ENCODE measurements at places on chromosomes 4 and X. TPM values are rescaled to one million over a fixed set of nuclear protein-coding genes. Genes with fewer than 3 reads are reported as not detected.

DNA sequence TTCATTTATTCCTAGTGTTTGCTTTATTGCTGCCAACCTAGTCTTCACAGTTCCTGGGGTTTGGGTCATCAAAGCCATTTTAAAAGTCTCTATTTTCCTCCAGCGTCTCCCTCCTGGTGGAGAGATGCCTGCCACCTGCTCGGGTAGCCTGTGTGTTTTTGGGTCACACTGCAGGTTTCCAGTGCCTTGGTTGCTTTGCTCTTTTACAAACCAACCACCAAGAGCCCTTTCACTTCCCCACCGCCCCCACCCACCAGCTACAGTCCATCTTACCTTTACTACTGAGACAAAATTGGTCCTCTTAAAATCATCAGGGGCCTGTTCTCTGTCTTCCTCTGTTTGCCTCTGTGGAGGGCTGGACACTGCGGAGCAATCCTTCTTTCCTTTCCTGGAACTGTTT is 280.5 kb upstream of the GATB start:
- H3K4me3 ChIP-seq: no peak overlapping the region
- H3K27ac ChIP-seq: no peak overlapping the region
- no peaks in the 10 kb centered on the region for H3K27me3 ChIP-seq
- no peaks in the 10 kb centered on the region for H3K36me3 ChIP-seq
- no peak for DNase-seq
- H3K4me1 ChIP-seq: peaks cover 23% of the 10 kb centered on the region

- DNase-seq: peak; percentile 90
- no peak overlapping the region for H3K4me3 ChIP-seq
Observed at GRCh38 chr4:123667496-123667895, 270.9 kb downstream of the SPRY1 start.

GRCh38 chr4:48909697-48910096 is 3.1 kb upstream of the OCIAD2 start:
- 0 out of 2 replicates have a peak, but pooled peaks cover under 1% of the 10 kb centered on the region for H3K36me3 ChIP-seq
- peak overlapping the region; percentile 84 for H3K27ac ChIP-seq

DNA sequence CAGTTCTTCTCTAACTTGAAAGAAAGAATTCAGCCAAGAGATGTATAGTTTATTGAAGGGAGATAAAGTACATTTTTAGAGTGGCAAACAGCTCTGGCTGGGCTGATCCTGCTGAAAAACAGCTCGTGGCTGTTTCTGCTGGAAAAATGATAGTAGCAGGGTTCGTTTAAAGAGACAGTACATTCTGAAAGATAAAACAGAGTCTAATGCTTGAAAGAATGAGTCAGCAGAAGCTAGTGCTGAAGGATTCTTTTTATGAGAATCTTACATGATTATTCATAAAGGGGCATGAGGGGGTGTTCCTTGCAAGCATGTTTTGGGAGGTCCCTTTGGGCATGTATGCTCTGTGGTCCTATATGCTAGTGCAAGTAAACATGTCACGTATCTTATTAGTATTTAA is 790.0 kb downstream of the PCDH18 start:
- peaks cover 15% of the 10 kb centered on the region for H3K4me1 ChIP-seq
- DNase-seq: peak; percentile 45
- H3K27me3 ChIP-seq: no peaks in the 10 kb centered on the region
- H3K4me3 ChIP-seq: peak overlapping the region; percentile 27
- H3K36me3 ChIP-seq: no peaks in the 10 kb centered on the region

The CENPVL2 gene
- not detected for total RNA-seq

Measured in PC-3 (cell line).